CD8-positive, alpha-beta memory T cell (primary cell): ENCODE measurements at places on chromosomes 5 and 9. TPM values are rescaled to one million over a fixed set of nuclear protein-coding genes. Genes with fewer than 3 reads are reported as not detected.

DNA sequence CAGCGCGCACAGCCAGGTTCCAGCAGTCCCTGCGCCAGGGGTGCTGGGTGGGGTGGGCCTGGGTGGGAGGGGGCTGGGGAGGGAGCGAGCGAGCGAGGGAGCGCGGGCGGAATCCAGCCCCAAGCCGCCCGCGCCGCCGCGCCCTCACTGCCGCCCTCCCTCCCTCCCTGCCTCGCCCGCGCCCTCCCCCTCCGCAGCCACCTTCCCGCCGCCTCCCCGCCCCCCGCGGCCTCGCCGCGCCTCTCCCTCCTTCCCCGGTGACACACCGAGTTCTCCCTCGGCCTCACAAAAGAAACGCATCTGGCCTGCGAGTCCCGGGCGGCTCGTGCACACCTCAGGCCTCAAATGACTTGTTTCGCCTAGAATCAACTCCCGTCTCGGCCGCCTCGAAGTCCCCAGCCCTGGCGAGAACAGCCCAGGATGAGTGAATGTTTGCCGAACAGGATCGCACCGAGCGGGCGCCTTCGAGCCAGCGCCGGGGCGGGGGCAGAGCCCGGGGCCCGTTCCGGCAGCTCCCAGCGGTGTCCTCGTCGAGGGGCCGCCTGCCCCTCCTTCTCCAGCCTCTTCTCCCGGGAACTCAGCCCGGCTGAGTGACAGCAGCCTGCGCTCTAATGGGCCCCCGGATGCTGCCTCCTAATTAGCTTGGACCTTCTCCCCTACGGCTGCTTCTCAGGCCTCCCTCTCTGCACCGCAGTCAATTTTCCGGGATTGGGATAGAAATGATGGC lies 371 bp upstream of the PITX1 start:
- no peak for DNase-seq

GRCh38 chr9:87556039-87556438 lies 58.4 kb downstream of the DAPK1 start:
- DNase-seq = no peak

- no peak for DNase-seq
Measured at GRCh38 chr5:156356238-156356637, 29.3 kb downstream of the SGCD start.

DNA sequence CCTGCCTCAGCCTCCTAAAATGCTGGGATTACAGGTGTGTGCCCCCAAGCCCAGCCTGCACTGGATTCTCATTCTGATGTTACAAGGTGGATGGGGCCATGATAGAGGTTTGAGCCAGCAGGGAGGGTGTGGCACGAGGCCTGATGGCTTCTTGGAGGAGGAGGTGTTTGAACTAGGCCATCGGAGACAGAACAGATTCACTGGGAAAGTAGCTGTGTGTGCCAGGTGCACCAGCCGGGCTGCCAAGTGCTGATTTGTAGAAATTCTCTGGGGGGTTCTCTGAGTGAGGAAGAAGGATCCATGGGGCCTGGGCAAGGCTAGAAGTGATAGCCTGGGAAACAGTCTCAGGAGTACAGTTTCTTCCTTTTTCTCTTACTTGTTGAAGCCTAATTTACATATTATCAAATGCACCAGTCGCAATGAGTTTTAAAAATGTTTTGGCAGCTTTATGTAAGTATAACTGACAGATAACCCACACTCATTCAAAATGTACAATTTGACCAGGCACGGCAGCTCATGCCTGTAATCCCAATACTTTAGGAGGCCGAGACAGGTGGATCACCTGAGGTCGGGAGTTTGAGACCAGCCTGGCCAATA lies 31.1 kb upstream of the STXBP1 start:
- DNase-seq = no peak

The FBXO10 gene
- polyA plus RNA-seq = 0.82 TPM
